ENCODE measurements at places on chromosomes 12 and 14. TPM values are rescaled to one million over a fixed set of nuclear protein-coding genes. Genes with fewer than 3 reads are reported as not detected.

DNA sequence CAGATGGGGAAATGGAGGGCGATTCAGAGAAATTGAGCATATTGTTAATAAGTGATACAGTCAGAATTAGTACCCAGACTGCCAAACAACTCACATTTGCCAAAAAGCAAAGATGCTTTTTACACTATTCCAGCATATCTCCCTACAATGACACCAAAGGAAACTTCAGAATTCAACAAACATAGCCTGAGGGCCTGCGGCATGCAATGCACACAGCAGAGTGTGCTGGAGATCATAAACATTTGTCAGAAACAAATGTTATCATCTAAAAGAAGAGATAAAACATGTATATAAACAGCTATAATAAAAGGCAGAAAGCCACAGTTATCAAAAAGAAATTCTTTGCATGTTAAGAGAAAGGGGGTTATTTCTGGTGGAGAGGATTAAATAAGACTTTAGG lies 20.1 kb upstream of the GARIN6 start:
- DNase-seq: no peak

DNA sequence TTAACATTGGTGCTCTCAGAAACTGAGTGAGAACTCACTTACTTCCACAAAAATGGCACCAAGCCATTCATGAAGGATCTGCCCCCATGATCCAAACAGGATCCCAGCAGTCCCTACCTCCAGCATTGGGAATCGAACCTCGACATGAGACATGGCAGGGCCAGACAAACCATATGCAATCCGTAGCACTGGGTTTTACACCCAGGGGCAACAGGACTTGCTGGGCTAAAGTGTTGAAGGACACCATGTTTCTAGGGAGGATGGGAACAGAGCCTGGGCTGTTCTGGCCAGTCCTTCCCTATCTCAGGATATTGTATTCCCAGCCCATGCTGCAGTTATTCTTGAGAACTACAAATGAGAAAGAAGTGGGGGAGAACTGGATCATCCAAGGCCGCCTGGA lies 36.6 kb downstream of the SERPINA3 start:
- peak; percentile 7 for DNase-seq

Gene KRT80
- total RNA-seq: 1.2 TPM

DNA sequence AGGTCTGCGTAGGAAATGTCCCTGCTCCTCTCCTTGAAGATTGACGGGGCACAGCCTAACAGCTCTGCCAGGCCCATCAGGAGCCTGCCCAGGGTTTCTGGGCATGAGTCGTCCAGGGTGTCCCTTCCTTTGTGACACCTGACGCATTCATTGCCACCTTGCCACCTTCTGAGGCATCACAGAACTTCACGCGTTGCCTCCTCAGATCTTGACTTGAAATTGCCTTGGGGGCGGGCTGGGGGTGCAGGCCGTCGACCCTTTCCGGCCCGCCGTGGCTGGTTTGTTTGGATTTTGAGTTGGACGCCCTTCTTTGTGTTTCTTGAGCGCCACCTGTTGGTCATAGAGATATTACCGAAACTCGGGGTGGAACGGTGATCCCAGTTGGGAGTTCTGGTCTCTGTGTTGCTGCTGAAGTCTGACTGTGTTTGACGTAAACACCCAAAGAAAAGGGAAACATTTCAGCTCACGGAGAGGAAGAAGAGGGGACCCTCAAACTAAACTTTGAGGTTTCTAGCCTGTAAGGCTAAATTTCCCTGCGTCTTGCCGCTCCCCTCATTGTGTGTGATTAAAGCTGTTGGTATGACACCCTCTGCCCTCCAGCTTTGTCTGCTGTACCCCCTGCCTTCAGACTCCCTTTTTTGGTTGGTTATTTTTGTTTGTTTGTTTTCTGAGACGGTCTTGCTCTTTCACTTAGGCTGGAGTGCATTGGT lies 44.6 kb downstream of the MLXIP start:
- peak; percentile 76 for DNase-seq

GRCh38 chr14:71414631-71415403 lies 507.6 kb downstream of the PCNX1 start:
- DNase-seq: no peak

GRCh38 chr14:59882957-59883356 lies 12.4 kb upstream of the RTN1 start:
- no peak for DNase-seq

Gene MLEC
- total RNA-seq: 103 TPM

- no peak for DNase-seq
These were observed 55.4 kb downstream of the SAMD4A start for GRCh38 chr14:54622192-54622958.

GRCh38 chr14:104522926-104523545 lies 56.5 kb upstream of the C14orf180 start:
- peak; percentile 55 for DNase-seq

Gene SAMD15
- 0.11 TPM for total RNA-seq

DNA sequence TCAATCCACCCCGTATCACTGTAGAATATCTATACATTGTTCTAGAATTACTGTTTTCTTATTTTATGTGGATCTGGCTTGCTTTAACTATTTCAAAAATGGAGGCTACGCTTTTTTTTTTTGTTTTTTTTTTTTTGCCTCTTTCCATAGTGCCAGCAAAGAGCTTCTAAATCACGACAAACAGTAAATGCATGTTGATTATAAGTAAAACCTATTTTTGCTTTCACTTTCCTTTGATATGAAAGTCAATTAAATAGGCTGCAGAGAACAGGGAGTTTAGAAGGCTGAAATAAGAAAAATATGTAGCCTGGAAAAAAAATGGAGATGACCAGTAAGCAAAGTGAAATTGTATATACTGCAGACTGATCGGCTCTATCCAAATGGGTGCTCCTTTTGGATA lies 112.3 kb upstream of the AMIGO2 start:
- no peak for DNase-seq

DNA sequence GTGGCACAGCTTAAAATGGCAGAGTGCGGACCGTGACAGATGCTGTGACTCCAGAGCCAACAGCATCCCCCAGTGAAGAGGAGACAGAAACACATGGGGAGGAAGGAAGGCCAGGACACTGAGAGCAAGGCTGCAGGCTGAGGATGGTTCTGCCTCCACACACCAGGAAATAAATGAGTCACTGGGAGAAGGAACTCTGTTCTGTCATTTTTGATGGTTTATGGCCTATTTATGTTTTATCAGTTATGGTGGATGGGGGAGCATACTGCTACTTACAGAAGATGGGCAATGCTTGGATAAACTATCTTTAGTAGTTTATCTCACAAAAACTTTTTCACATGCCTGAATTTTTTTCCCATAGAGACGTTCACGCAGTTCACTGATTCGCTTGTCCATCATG lies 33.8 kb downstream of the ZFYVE21 start:
- no peak for DNase-seq

DNA sequence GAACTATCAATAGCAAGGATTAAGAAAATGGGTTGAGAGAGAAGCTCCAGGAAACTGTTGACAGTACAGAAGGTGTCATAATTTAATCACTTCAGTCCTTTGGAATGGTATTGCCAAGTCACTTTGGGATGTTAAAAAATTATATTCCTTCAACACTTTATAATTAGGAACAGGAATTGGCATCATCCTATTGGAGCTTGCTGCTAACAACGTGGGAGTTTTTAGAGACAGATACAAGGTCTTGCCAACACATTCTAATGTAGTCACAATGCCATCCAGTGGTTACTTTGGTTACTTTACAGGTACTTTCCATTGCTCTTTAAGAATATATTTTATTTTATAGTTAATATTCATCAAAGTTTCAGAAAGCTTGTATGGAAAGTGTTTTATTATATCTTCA lies 310.1 kb downstream of the SYT1 start:
- no peak for DNase-seq

DNA sequence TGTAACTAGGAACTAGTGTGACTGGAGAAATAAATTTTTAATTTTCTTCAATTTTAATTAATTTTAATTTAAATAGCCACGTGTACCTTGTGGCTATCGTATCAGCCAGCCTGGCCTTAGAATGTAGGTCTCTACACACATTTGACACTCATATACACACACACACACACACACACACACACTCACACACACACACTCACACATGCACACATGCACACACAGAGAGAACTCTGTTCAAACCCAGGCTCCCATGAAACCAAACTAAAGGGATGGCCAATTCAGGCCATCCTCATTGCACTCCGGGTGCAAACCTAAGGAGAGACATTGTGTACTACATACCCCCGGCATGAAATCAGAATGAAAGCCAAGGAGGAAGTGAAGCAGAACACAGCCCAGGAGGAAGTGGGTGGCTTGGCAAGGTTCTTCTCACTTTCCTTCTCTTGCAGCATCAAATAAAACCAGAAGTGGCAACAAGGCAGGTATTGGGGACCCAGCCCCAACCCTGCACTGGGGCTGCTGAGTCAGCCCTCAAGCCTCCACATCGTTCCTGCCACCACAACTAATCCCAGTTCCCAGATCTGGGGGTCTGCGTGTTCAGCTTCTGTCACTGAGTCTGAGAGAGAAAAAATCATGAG lies 26.2 kb upstream of the CHPT1 start:
- DNase-seq: peak; percentile 76

- no peak for DNase-seq
These were observed 3.0 kb downstream of the GZMB start for GRCh38 chr14:24630872-24631477.

DNA sequence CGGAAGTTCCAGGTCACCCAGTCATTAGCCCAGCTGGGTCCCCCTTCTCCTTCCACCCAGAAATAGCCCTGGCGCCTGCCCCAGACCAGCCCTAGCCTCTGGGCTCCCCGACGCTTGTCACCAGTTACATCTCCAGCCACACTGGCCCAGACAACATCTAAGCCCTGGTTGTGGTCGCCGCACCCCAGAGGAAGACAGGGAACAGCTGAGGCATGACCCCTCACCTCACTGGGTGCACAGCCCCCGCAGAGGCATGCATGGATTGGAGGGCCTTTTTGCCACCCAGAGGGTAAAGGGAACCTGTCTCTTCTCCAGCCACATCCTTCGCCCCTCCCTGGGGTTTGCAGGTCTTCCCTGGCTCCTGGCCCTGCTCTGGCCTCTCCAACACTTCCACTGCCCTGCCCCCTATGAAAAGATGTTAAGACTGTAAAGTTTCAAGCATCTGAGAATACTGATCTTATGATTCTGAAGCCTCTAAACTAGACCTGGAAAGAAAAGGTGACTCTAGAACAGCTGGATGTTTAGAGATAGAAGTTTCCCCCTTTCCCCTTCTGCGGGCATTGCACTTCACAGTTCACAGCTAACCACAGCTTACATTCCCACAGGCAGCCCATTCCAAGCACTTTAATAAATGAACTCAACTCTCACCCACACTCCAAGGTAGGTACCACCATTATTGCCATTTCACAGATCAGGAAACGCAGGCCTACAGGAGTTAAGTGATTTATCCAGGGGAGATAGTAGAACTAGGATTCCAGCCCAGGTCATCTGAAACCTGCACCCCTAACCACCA lies 14.7 kb downstream of the TMEM119 start:
- no peak for DNase-seq

DNA sequence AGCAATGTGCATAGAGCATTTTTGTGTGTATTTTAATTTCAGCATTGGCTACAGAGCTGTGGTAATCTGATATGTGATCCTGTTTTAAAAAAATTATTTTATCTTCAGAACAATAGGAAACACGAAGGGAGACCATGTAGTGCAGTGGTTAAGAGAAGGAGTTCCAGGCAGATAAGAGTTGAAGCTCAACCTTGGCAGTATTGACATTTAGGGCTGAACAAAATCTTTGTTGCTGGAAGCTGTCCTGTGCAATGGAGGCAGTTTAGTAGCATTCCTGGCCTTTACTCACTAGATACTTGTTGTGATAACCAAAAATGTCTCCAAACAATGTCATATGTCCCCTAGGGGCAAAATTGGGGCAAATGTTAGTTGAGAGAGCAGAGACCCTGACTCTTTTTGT lies 59.2 kb downstream of the CHST11 start:
- DNase-seq: no peak

DNA sequence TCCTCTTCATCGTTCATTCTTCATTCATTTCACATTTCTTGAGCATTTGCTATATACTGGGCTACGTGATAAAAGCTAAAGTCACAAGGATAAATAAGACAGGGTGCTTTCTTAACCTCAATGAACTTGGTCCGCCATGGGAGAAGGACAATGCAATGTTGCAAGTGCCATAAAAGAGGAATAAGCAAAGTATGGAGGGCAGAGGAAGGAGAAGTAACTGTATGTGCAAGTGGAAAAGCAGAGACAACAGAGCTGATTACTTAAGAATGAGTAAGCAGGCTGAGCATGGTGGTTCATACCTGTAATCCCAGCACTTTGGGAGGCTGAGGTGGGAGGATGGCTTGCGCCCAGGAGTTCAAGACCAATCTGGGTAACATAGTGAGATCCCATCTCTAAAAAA lies 14.4 kb downstream of the AREL1 start:
- DNase-seq: no peak

DNA sequence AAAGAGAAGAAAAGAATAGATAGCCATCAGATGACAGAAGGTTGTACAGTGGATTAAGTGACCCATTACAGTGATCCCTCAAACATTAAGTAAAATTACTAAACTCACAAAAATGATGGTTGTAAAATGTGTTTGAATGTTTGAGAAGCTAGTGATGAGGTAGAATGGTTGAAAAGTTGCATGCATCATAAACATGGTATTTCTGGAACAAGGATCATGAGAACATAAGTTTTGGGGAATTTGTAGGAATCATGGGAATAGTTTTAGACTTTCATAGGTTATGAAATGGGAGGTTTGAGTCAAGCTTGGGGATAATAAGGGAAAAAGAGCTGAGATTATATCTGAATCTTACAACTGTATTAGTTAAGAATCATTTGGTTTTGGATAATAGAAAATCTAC lies 34.1 kb upstream of the NEDD1 start:
- no peak for DNase-seq

- DNase-seq: no peak
These were observed 2.0 kb upstream of the SLCO1B3 start for GRCh38 chr12:20808521-20808920.

GRCh38 chr14:103086771-103087342 lies 2.8 kb downstream of the LBHD2 start:
- no peak for DNase-seq

Gene RNF212B
- total RNA-seq: not detected

Gene DERA
- total RNA-seq: 19.4 TPM

GRCh38 chr12:107990325-107990724 lies 138.8 kb upstream of the WSCD2 start:
- DNase-seq: no peak

- no peak for DNase-seq
These were observed 737.9 kb downstream of the GALC start for GRCh38 chr14:87255058-87255457.

Gene MMP17
- 0.78 TPM for total RNA-seq

DNA sequence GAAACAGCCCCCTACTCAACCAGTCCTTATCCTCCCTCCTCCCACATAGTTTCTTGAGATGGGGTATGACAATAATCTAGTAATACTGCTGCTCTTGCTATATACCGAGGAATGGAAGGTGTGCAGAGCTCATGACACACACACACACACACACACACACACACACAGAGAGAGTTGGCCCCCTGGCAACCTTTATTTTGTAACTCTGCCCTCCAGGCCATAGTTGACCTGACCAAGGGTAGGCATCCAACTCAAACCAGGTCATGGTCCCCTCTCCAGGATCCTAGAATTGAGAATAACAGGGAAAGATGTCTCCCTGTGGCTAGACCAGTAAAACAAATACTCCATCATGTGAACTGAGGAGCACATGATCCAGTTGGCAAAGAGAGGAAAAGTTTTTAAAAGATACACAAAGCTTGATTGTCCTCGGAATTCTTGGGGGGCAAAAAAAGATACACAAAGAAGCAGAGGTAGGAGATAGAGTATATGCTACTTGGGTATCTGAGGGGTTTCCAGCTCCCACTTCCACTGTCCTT lies 11.3 kb downstream of the ERO1A start:
- no peak for DNase-seq

Gene PROX2
- not detected for total RNA-seq

Data from cardiac septum (tissue), 1 donor.